Ascending aorta (tissue), 2 donors: ENCODE measurements at places on chromosomes 12 and 14. TPM values are rescaled to one million over a fixed set of nuclear protein-coding genes. Genes with fewer than 3 reads are reported as not detected.
A peak's percentile ranks its signal among the peaks of the same experiment; 100 is the strongest.

DNA sequence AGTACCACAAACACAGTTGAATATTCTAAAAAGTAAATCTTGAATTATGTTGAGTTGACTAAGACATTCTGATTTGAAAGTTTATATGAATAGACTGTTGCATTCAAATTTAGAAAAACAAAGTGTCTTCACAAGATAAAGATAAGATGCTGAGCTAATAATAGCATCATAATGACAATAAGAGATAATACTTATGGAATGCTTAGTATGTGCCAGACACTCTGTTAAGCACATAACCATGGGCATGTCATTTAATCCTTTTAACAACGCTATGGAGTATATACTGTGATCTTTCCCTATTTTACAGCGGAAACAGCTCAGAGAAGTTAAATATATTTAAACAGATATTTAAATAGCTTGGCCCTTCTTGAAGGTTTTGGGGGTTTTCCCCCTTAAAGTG, 163.4 kb downstream of the SRGAP1 start:
- H3K4me3 ChIP-seq, result no peak overlapping the region
- H3K4me1 ChIP-seq, result no peaks in the 10 kb centered on the region
- H3K36me3 ChIP-seq, result no peaks in the 10 kb centered on the region
- H3K27ac ChIP-seq, result no peak overlapping the region
- no peaks in the 10 kb centered on the region for H3K27me3 ChIP-seq

GRCh38 chr14:100692256-100692655, 34.4 kb upstream of the DLK1 start:
- H3K27ac ChIP-seq, result no peak overlapping the region
- no peaks in the 10 kb centered on the region for H3K4me1 ChIP-seq
- DNase-seq, result no peak
- H3K36me3 ChIP-seq, result no peaks in the 10 kb centered on the region

DNA sequence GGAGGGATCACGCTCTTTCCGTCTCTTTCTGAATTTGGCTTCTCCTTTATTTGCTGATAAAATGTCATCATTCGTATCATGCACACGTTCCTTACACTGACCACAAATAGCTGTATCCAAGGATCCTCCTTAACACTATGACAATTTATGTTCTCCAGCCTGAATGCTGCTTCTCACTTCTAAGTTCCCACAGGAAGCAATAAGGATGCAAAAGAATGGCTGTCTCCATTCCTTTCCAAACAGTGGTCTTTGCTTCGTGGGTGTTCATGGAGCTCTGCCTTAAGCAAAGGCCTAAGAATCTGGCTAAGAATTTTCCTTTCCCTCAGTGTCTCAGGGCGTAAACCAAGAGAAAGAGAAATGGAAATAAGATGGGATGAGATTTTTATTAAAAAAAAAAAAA, 200.2 kb downstream of the ITPR2 start:
- H3K4me1 ChIP-seq, result no peaks in the 10 kb centered on the region
- no peak for DNase-seq

GRCh38 chr12:101044512-101045059, 165.5 kb downstream of the SLC5A8 start:
- H3K27me3 ChIP-seq, result no peaks in the 10 kb centered on the region
- no peak overlapping the region for H3K4me3 ChIP-seq
- no peak overlapping the region for H3K27ac ChIP-seq
- no peak for DNase-seq
- H3K36me3 ChIP-seq, result no peaks in the 10 kb centered on the region

DNA sequence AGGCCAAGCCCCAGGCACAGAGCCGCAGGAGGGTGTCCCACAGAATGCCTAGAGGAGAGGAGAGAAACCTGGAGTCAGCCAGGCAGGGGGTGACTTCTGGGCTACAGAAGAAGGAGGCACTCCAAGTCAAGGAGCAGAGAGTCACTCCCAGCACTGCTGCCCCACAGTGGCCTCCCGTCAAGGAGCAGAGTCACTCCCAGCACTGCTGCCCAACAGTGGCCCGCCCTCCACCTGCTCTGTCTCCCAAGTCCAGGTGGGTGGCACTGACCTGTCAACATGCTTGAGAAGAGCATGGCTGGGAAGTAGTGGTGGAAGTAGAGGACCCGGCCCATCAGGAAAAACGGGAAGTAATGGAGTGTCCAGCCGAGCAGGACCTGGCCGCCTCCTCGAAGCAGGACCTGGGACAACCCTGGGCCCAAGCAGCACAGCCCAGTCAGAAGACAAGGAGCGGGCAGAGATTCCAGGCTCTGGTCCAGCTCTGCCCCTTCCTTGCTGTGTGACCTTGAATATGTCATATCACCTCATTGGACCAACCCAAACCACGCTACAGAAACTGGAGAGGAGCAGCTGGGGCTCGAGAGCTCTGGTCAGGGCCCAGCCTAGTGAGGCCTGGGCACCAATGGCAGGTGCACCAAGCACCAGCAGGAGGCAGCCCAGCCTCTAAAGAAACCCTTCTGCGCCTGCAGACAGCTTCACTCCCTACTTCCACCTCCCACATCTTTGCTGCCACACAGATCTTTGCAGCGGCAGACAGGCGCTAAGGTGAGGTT, 7.6 kb upstream of the NGB start:
- H3K4me1 ChIP-seq, result no peaks in the 10 kb centered on the region
- DNase-seq, result no peak
- H3K27ac ChIP-seq, result no peak overlapping the region
- H3K27me3 ChIP-seq, result no peaks in the 10 kb centered on the region
- no peak overlapping the region for H3K4me3 ChIP-seq
- peaks cover 75% of the 10 kb centered on the region for H3K36me3 ChIP-seq

DNA sequence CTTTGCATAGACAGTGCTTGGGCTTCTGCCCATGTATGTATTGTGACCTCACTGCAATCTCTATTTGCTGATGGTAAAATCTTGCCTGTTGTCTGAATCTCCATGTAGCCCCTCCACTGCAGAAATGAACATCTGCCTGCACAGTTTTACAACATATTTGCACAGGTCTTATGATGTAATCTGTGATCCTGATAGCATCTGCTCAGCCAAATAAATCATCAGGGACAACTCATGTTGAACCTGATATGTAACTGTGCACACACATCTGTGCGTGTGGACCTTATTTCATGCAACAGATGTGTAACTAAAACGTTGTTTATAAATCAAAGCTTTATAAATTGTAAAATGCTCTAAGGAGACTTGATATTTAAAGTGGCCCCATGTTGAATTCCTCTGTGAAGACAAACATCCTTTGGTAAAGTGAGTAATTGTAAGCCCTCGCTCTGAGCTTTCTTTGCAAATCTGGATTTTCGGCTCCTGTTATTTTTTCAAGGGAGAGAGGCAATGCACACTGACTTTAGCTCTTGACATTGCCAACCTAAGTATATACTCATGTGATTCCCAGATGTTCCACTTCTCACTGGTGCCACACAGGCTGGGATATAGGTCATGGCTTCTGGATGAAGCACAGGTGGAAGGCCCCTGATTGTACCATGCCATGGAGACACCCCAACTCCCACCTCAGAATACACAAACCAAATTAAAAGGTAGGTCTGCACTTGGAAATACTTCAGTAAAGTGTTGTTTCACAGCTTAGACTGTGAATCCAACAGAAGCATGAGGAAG, 371.3 kb downstream of the GRIN2B start:
- H3K4me3 ChIP-seq, result no peak overlapping the region
- H3K27me3 ChIP-seq, result no peaks in the 10 kb centered on the region
- DNase-seq, result no peak
- no peaks in the 10 kb centered on the region for H3K36me3 ChIP-seq
- no peaks in the 10 kb centered on the region for H3K4me1 ChIP-seq

- no peaks in the 10 kb centered on the region for H3K27me3 ChIP-seq
- no peaks in the 10 kb centered on the region for H3K4me1 ChIP-seq
- H3K4me3 ChIP-seq, result peak overlapping the region; percentile 91
- H3K36me3 ChIP-seq, result no peaks in the 10 kb centered on the region
- peak overlapping the region; percentile 98 for H3K27ac ChIP-seq
- peak; percentile 10 for DNase-seq
Observed at GRCh38 chr12:89709995-89710872, 1.6 kb upstream of the ATP2B1 start.

DNA sequence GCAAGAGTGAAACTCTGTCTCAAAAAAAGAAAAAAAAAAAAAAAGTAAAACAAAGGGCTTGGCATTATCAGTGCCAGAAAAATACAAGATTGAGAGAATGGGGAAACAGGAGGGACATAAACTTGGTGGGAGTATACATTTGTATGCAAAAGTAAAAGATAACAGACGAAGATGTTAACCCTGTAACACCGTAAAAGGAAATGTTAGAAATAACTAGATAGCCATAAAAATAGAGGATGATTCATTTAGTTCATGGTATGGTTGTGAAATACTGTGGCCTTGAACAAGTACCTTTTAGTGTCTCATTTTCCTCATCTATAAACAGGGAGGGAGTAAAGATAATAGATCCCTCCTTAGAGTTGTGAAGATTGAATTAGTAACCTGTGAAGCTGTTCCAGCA, 33.3 kb downstream of the ATP2A2 start:
- peak overlapping the region; percentile 75 for H3K27ac ChIP-seq
- H3K27me3 ChIP-seq, result no peaks in the 10 kb centered on the region
- peaks cover 46% of the 10 kb centered on the region for H3K4me1 ChIP-seq
- DNase-seq, result no peak
- no peak overlapping the region for H3K4me3 ChIP-seq
- peaks cover 10% of the 10 kb centered on the region for H3K36me3 ChIP-seq

DNA sequence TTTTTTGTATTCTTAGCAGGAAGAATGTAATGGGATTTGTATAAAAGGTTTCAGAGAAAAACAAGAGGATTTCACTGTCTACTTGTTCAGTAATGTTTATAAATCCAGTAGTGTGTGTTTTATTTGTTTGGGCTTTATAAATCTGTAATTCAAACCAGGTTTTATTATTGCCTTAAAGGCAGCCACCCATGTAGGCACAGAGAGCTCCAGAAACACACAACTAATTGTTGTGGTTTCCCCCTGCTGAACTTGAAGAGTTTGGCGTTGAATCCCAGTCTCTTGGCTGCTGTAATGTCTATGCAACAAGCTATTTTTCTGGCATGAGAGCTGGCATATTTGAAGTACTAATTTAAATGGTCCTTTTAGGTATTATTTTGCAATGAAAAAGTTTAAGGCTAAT, 63.4 kb upstream of the SLCO1C1 start:
- H3K27ac ChIP-seq, result no peak overlapping the region
- H3K36me3 ChIP-seq, result peaks cover 25% of the 10 kb centered on the region
- H3K27me3 ChIP-seq, result no peaks in the 10 kb centered on the region
- no peak for DNase-seq
- no peak overlapping the region for H3K4me3 ChIP-seq
- peaks cover 29% of the 10 kb centered on the region for H3K4me1 ChIP-seq

DNA sequence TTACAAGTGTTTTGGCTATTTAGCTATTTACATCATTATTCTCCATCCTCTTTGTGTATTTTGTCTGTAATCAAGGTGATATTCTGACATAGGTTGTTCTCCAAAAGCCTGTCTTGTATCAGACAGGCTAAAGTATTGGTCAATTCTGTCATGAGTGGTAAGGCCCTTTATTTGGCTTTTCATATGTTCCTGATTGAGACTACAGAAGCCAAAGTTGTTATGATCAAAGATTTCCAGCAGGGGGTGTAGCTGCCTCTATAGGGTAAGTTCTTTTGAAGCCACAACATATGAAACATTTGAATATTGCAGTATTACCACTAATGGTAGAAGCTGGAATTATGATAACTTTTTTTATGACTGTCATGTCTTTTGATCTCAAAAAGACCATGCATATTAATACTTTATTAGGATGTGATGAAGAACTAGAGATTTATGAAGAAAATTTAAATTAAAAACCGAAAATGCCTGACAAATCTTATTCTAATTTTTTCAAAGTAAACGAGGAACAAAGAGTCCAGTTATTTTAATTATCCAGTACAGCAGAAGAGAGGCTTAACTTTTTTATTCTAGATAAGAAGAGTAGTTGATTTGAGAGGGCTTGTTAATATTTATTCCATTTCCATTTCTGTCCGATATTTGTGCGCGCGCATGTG, 3.4 kb upstream of the ARHGAP5 start:
- no peaks in the 10 kb centered on the region for H3K36me3 ChIP-seq
- H3K27me3 ChIP-seq, result no peaks in the 10 kb centered on the region
- no peak for DNase-seq
- H3K27ac ChIP-seq, result no peak overlapping the region
- H3K4me3 ChIP-seq, result no peak overlapping the region
- H3K4me1 ChIP-seq, result no peaks in the 10 kb centered on the region

DNA sequence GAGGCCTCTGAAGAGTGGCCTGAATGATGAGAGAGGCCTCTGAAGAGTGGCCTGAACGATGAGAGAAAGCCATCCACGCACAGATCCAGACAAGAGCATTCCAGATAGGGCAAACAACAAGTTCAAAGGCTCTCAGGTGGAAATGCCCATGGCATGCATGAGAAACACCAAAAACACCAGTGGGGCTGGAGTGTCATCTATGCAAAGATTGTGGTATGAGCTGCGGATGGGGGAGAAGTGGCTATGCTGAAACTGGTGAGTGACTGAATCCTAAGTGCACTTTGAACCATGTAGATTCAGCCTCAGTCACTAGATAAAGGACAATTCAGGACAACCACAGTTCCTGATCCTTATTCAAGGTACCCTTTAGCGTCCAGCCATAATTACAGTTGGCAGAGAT, 79.4 kb upstream of the GZMB start:
- H3K4me3 ChIP-seq, result no peak overlapping the region
- no peaks in the 10 kb centered on the region for H3K36me3 ChIP-seq
- DNase-seq, result no peak
- no peaks in the 10 kb centered on the region for H3K4me1 ChIP-seq
- no peaks in the 10 kb centered on the region for H3K27me3 ChIP-seq

DNA sequence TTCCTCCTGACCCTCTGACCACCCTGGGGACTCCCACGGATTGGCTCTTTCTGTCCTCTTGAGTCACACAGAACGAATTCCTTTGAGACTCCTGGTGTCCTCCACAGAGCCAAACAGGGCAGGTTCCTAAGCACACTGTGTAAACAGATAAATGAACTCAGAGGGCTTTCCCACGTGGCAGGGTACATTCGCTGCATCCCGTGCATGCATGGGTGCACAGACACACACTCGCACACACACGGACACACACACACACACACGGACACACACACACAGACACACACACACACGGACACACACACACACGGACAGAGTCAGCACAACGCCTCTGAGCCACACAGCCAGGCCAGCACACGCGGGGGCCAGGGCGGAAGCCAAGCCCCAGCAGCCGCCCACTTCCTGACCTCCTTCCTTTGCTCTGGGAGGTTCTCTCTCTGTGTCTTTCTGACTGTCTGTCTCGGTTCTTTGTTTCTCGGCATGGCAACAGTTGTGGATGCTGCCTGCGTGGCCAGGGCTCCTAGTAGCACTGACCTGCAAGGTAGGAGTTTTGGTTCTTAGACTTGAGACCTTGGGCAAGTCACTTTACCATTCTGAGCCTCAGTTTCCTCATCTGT, 706 bp downstream of the CRACR2A start:
- DNase-seq, result no peak
- H3K27ac ChIP-seq, result no peak overlapping the region
- H3K4me1 ChIP-seq, result no peaks in the 10 kb centered on the region
- no peaks in the 10 kb centered on the region for H3K36me3 ChIP-seq

GRCh38 chr12:89490922-89491321, 33.7 kb downstream of the GALNT4 start:
- H3K4me1 ChIP-seq, result no peaks in the 10 kb centered on the region
- no peaks in the 10 kb centered on the region for H3K27me3 ChIP-seq
- DNase-seq, result no peak
- no peak overlapping the region for H3K4me3 ChIP-seq
- H3K36me3 ChIP-seq, result peaks cover 31% of the 10 kb centered on the region

Gene FBLN5
- total RNA-seq, result 280 TPM

Gene MGAT4C
- not detected for total RNA-seq

Gene ANO2
- 20.1 TPM for total RNA-seq

Gene SPRYD4
- 0.43 TPM for total RNA-seq
